CD4-positive, alpha-beta T cell treated with Interleukin-4 for 1 hour (primary cell): ENCODE measurements at places on chromosomes 5 and 9.

- peak; percentile 55 for DNase-seq
These were observed 8.3 kb downstream of the CAMK4 start for GRCh38 chr5:111232311-111233051.

DNA sequence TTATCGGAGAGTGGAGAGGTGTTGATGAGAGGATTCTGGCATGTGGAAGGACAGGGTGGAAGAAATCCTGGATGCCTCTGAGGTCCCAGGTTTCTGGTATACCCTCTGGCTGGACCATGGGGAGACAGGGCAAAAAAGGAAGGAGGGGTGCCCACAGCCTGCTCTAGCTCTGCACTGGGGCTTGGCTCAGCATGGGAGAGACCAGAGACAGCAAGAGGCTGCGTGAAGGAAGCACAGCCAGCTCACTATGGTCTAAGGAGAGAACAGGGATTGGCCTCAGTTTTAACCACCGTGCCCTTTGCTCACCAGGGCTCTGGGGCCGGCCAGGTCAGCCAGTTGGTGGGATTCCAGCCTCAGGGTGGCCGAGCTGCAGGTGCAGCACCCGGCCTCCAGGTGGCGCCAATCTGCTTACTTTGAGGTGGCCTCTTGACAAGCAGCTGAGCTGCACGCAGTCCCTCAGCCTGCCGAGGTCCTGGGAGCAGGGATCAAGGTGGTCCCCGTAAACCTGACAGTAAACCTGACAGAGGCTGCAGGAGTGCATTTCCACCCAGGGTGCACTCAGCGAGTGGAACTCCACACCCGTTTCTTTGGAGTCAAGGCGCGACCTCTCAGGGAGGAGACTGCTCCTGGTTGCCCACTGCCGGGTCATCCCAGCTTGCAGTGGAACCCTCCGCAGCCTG, 25.0 kb upstream of the SPTLC1 start:
- DNase-seq, result peak; percentile 70

DNA sequence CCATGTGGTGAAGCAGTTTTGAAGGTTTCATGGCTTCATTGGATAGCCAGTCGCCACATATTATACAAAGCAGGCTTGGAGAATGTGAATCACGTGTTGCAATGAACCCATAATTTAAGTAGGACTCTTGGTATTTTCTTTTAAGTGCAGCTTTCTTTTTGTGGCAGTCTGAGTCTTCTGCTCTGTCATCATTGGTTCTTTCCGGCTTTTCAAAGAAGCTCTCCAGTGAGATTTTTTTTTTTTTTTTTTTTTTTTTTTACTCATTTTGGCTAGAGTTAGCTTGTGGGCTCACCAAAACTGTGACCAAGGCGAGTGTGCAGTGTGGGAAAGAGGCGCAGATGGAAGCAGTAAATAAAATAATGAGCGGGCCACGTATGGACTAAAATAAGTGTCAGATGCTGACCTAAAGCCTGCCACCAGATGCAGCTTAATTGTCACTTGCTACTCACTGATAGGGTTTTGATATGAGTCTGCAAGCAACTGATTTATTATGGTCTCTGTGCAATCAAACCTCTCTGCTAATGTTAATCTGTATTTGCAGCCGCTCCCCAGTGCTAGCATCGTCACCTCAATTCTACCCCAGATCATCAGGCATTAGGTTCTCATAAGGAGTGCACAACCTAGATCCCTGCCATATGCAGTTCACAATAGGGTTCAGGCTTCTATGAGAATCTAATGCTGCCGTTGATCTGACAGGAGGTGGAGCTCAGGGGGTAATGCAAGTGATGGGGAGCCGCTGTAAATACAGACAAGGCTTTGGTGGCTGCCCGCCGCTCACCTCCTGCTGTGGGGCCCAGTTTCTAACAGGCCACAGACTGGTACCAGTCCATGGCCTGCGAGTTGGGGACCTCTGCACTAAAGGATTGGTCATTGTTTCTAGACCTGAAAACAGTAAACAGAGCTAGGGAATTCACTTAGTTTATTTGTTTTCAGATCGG, 45.5 kb upstream of the LARP1 start:
- DNase-seq, result no peak

DNA sequence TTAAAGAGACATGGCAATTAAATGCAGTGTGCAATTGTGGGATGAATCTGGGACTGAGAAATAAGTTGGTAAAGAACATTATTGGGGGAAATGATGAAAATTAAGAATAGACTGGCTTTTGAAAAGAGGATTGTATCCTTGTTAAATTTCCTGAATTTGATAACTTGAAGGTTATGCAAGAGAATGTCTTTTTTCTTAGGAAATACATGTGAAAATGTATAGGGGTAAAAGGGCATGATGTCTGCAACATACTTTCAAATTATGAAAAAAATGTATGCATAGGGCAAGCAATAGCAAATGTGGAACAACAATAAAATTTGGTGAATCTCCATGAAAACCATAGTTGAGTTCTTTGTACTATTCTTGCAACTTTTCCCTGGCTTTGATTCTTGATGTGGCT, 24.1 kb downstream of the PTTG1 start:
- no peak for DNase-seq

GRCh38 chr5:488241-488640, 36.0 kb downstream of the SLC9A3 start:
- no peak for DNase-seq

GRCh38 chr5:20559845-20560244, 571.8 kb upstream of the CDH18 start:
- no peak for DNase-seq

DNA sequence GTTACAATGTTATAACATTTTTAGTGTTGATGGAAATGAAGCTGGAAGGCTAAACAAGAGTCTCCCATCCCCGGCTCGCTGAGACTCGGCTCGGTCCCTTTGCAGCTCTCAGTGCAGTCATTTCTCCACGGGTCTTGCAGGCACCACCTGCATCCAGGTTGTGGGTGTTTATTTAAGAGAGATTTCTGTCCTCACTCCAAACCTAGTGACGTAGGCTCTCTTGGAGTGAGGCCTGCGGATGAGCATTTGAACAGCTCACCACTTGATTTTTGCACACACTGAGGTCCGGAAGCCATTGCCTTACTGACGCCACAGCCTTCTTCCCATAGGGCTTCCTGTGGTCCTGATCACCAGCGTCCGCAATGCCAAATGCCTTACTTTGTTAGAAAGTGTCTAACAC, 197.7 kb upstream of the OTULINL start:
- DNase-seq, result no peak

DNA sequence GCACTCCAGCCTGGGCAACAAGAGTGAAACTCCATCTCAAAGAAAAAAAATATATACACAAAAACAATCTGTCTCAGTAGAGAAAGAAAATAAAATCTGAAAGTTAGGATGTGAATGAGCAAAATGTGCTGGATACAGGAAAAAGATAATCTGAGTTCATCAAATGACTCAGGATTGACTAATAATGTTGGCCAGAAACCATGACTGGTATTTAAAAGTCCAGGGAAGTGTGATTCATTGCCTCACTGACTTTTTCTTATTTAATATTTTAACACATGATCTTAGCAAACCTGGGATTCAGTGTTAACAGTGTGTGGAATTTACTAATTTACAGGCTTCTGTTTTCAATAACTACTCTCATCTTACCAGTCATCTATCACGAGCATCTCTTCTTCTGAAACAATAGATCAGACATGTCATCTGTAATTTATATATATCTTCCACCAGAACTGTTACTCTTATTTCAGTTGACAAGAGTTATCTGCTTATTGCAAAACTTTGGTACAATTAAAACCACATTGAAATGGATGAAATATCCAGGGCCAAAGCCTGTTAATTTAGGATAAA, 256.7 kb downstream of the CDH12 start:
- DNase-seq, result no peak

DNA sequence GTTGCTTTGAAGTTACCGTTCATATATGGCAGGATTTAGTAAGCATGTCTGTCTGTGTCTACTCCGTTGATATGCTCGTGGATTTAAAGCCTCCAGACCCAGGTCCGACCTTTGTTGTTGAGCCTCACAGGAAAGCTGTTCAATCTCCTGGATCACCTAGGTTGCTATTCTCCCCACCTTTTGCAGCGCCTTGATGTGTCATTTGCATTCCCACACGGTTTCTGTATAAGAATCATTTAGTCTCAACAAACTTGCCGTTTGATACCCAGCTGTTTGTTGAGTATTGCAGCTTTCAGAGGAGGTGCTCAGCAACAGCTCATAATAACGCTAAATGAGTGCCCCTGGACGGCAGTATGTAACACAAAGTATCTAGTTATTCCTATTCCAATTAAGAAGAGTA, 1.2 kb upstream of the ADGRV1 start:
- no peak for DNase-seq

DNA sequence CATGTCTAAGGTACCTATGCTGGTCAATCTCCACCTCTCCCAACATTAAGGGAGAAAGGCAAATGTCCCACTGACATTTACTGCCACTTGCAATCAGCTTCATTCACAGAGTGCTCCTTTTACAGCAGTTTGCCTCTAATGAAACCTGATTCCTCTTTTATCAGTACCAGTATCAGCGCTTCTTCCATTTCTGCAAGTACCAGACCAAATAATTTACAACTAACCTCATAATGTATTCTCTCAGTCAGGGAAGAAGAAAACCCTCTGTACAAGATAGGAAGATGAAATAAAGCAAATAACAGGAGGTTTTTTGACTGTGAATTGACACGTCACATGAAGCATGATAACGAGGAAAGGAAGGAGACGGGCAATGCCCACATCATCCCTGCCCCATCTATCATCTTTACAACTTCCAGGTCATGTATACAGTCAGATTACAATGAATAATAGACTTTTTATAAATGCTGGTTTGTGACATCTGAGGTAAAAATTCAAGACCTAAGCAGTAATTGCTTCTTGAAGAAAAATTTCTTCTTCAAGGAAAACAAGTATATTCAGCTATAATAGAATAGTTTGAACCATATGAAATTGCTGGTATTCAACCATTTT, 21.9 kb downstream of the ABITRAM start:
- DNase-seq, result no peak

DNA sequence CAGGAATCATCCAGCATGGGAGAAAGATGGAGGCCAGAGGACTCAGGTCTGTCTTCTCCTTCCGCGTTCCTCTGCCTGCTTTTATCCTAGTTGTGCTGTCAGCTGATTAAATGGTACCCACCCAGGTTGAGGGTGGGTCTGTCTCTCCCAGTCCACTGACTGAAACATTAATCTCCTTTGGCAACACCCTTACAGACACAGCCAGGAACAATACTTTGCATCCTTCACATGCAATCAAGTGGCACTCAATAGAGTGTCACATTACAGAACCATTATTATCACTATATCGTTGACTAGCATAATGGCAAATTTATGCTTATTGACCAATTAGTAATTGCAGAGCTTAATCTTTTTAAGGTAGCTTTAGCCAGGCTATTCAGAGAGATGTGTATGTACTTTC, 64.8 kb downstream of the UNC13B start:
- no peak for DNase-seq

GRCh38 chr9:92968081-92968480, 20.8 kb downstream of the FGD3 start:
- no peak for DNase-seq

- DNase-seq, result no peak
These were observed 30.0 kb upstream of the RECK start for GRCh38 chr9:36006549-36007315.

- no peak for DNase-seq
These were observed 391.0 kb downstream of the TMEM232 start for GRCh38 chr5:110335361-110336066.

DNA sequence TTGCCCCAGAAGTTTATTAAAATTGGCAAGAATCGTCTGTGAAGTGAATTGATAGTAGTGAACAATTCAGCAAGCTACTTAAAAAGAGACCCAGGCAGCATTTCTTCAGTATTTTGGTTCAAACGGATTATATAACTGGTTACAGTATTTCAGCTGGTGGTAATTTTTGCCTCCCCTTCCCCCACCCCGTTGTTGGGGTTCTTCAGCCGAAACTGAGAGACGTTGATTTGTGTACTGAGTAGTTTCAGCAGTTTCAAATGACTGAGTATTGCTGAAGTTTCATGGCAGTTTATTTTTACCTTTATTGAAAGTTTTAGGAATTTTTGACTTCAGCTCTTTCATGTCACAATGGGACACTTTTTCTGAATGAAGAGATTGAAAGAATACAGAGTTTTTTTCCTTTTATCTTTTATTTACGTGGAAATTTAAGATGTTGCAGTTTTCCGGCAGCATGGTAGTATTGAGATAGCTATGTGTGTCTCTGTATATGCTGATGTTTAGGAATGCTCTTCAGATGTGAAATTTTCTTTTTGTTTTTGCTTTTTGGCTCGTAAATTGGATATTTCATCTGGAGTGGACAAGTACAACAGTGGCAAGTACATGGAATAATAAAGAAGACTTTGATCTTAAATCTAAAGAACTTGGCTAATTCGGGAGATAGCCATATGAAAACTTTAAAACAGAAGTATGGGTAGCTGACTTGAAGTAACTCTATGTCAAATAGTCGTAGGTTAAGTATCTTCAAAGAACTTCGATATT, 1.9 kb downstream of the GPBP1 start:
- DNase-seq, result peak; percentile 64

DNA sequence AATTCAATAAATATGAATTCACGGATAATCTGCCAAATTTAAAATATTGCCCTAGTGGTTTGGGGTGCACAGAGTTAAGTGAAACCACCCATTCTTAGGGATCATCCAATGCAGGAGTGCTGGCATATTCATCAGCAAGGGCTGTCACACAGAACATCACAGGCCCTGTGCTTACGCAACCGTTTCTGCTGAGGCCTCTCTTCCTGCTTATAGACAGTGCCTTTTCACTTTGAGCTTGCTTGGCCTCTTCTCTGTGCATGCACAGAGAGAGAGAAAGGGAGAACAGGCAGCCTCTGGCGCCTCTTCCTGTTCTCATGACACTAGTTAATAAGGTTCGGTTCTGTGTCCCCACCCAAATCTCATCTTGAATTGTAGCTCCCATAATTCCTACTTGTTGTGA, 366.3 kb downstream of the ICE1 start:
- DNase-seq, result no peak

DNA sequence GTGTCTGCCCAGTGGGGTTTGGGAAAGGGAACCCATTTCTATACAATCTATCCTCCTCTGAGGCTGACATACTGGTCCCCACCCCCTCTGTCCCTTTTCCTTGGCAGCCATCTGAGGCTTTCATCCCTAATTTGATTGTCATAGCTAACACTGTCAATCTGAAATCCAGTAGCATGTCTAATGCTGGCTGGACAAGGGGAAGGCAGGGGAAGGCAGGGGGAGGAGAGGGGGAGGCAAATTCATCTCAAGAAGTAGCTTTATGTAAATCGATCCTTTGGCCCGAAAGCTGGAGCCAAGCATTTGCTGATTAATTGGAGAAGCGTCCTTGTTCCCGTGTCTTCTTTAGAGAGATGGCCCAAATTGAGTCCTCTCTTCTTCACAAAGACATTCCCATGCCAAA, 314.1 kb upstream of the PANK3 start:
- no peak for DNase-seq

- DNase-seq, result no peak
These were observed 164.9 kb downstream of the NTRK2 start for GRCh38 chr9:84834426-84834825.

DNA sequence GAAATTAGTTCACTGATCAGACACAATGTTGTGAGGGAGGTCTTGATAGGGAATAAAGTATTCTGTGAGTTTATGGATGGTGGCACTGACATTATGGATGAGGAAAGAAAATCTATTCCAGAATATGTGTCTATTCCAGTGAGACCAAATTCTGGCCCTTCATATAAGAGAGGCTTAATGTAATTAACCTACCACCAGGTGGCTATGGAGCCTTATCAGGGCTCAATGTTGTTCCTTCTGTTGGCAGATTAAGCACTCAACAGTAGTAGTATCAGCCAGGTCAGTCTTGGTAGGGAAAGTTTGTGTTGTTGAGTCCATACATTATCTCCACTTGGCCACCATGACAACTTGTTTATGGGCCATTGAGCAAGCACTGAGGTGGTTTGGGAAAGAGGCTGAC, 41.7 kb upstream of the BARX1 start:
- no peak for DNase-seq
